ENCODE measurements at places on chromosomes 13 and 19.

GRCh38 chr13:39016087-39016486 is 21.8 kb downstream of the PROSER1 start:
- DNase-seq: no peak

DNA sequence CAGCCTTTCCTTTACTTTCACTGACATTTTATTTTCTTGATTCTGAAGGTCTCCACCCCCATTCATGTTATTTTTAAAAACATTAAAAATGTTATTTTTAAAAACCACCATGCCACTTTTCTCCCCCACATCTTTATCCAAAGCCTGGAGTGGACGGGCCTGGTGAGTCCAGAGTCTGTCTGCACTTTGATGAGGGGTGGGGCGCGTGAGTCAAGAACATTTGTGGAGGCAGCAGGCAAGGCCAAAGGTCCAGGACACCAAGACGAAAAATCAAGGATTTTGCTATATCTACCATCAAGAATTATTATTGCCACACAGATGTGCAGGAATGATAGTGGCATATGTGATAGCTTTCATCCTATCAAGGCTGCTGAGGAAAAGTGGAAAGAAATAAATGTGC is 224.9 kb downstream of the FGF9 start:
- DNase-seq: no peak

DNA sequence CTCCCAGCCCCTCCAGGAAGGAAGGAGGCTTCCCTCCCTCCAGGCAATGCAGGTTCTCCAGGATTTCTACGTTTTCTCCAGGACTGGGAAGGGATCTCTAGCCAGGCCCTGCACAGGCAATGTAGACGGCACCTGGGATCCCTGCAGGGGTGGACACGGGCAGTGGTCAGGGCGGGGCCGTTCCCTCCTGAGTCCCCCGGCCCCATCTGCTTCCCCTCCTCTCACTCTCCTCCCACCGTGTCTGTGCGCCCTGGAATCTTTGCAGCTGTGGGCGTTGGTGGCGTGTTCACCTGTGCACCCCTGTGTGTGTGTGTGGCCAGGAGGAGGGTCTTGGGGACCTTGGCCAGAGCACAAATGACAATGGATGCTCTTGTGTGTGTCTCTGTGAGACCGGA is 10.0 kb downstream of the NRTN start:
- DNase-seq: no peak

- DNase-seq: no peak
Measured at GRCh38 chr19:36707134-36707533, 19.7 kb downstream of the ZNF567 start.

- no peak for DNase-seq
Measured at GRCh38 chr19:57052081-57052480, 67.7 kb upstream of the USP29 start.

- DNase-seq: no peak
Measured at GRCh38 chr19:16325161-16325527, 518 bp downstream of the KLF2 start.

GRCh38 chr19:8141726-8142512 is 7.5 kb downstream of the FBN3 start:
- no peak for DNase-seq

GRCh38 chr13:110562036-110562597 is 595 bp upstream of the RAB20 start:
- DNase-seq: peak; percentile 30

DNA sequence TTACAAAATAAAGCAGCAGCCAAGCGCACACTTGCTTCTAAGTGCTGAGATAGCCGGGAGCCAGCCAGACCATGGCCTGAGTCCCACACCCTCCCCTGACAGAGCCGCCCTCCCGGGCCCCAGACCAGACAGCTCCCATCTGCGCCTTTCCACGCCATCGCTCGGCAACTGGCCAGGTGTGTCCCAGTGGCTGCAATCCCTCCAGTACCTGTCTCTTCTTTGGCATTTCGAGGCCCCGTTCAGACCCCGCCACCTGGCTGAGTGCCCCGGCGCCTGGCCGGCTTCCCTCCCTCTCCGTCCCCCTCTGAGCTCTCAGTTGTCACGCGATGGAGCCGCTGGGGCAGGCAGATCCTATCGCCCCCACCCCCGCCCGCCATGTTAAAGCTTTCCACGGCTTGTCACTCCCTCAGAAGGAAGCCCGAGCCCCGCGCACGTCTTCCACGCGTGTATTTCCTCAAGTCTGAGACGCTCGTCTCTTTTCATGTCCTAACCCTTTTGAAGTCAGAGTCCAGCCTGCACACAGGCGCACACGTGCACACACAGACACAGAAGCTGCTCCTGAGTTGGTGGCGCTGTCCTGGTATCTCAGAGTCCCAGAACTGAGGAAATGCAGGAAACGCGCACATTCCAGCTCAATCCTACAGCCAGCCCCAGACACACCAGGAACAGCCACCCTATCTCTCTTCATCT is 7.9 kb downstream of the MLLT1 start:
- DNase-seq: peak; percentile 67

GRCh38 chr13:93066187-93066586 is 160.4 kb upstream of the GPC6 start:
- peak; percentile 94 for DNase-seq

DNA sequence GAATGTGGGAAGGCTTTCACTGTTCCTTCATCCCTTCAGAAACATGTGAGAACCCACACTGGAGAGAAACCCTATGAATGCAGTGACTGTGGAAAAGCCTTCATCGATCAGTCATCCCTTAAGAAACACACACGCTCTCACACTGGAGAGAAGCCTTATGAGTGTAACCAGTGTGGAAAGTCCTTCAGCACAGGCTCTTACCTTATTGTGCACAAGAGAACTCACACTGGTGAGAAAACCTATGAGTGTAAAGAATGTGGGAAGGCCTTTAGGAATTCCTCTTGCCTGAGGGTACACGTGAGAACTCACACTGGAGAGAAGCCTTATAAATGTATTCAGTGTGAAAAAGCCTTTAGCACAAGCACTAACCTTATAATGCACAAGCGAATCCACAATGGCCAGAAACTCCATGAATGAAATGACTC is 18.6 kb downstream of the ZNF177 start:
- peak; percentile 3 for DNase-seq

GRCh38 chr13:60931858-60932546 is 483.6 kb downstream of the PCDH20 start:
- no peak for DNase-seq

DNA sequence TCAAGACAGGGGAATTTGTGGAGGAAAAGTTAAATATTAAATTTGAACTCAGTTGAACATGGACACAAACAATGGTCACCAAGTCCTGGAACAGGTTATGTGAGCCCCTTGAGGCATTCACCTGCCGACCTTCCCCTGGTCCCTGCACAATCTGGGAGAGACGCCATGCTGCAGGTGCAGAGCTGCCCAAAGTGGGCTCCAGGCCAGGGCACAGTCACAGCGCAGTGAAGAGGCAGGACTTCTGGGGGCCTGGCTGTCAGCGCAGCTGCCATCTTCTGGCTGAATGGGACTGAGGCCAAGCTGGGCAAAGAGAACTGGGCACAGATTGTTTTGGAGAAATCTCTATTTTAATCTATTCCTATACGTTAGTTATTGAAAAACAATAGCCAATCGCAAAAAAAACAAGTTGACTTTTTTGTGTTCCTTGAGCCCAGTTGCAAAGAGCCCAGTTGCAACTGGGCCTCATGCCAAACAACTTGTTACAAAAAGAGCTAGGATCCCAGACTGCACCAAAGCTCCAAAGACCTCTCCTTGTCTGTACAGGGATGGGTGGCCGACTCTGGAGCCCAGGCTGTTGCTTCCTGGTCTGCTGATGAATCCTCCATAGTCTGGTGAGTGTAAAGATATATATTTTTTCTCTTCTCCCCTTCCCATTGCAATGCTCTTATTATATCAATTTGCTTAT is 1.2 kb upstream of the ZNF626 start:
- DNase-seq: no peak

GRCh38 chr13:110274687-110275086 is 32.3 kb downstream of the COL4A1 start:
- no peak for DNase-seq

DNA sequence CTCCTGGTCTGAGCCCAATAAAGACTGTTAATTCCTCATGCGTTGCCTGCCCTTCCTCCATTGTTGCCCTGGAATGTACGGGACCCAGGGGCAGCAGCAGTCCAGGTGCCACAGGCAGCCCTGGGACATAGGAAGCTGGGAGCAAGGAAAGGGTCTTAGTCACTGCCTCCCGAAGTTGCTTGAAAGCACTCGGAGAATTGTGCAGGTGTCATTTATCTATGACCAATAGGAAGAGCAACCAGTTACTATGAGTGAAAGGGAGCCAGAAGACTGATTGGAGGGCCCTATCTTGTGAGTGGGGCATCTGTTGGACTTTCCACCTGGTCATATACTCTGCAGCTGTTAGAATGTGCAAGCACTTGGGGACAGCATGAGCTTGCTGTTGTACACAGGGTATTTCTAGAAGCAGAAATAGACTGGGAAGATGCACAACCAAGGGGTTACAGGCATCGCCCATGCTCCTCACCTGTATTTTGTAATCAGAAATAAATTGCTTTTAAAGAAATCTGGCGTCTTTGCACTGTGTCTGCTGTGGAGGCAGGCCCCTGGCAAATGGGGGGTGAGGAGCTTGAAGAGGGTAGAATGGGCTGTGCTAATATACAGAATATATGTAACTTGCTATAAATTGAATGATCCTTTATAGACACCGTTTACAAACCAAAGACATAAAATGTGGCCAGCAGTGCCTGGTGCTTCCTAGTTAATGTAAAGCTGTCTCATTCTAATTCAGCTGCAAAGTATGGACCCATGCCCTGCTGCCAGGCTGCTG is 4.2 kb upstream of the RPS11 start:
- DNase-seq: no peak

DNA sequence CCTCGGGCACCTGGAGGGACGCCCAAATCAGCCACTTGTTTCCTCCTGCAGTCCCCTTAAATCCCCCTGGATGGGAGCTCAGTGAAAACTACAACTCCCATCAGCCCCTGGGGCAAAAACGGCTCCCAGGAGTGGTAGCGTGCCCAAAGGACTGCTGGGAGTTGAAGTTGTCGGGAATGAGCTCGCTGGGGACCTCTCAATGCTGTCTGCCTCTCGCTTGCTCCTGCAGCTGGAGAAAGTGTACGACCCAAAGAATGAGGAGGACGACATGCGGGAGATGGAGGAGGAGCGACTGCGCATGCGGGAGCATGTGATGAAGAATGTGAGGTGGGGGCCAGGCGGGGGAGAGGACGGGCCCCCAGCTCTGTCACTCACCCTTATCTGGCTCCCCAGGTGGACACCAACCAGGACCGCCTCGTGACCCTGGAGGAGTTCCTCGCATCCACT is 14.7 kb upstream of the DHDH start:
- no peak for DNase-seq

DNA sequence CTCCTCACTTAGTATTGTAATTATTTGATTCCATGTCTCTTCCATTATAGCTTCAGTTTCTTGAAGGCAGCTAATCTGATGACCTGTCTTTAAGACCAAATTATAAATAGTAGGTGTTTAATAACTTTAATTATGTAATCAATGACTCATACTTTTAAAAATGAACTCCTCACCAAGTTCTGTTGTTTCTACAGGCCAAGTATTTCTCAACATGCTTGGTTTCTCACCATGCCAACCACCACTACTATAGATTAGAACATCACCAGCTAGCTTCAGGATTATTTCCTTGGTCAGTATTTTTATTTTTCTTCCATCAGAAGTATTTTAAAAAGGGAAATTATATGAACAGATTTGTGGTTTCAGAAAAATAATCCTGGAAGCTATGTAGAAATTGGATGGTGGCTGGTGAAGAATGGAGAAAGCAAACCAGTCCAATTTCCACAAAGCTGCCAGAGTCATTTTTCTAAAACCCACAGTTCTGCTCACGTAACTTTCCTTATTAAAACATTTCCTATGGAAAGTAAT is 237.7 kb upstream of the DACH1 start:
- no peak for DNase-seq
